Stimulated activated CD8-positive, alpha-beta memory T cell treated with anti-CD3 and anti-CD28 coated beads, Interleukin-7, amount 100 ng/mL, for 24 hours (primary cell): ENCODE measurements at places on chromosomes 2 and 18.
A peak's percentile ranks its signal among the peaks of the same experiment; 100 is the strongest.

- DNase-seq = no peak
These were observed 16.5 kb upstream of the ALPK2 start for GRCh38 chr18:58645398-58645797.

- DNase-seq = no peak
These were observed 590 bp downstream of the IFIH1 start for GRCh38 chr2:162317861-162318327.

- no peak for DNase-seq
These were observed 22.9 kb downstream of the POLR1A start for GRCh38 chr2:86082756-86083155.

- DNase-seq = no peak
These were observed 12.6 kb upstream of the OTX1 start for GRCh38 chr2:63038034-63038433.

GRCh38 chr2:188425266-188425665 is 133.6 kb downstream of the GULP1 start:
- DNase-seq = no peak

GRCh38 chr2:18626256-18626668 is 36.9 kb upstream of the NT5C1B start:
- DNase-seq = no peak

DNA sequence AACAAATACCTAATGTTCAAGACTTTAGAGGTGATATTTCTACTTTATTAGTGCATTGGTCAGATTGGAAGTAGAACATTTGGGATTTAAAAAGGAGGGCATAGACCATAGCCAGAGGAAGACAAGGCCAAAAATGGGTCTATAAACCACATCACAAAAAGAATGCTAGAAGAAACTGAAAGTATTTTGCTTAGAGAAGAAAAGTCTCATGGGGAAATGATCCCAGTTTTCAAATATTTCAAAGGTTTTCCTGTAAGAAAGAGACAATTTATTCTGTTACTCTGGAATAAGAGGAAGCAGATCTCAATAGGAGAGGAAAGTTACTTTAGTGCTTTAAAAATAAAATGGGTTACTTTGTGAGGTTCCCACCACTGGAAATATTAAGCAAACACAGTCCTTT is 341.4 kb downstream of the TNS1 start:
- DNase-seq = no peak

GRCh38 chr2:233839447-233839820 is 14.9 kb downstream of the HJURP start:
- no peak for DNase-seq

DNA sequence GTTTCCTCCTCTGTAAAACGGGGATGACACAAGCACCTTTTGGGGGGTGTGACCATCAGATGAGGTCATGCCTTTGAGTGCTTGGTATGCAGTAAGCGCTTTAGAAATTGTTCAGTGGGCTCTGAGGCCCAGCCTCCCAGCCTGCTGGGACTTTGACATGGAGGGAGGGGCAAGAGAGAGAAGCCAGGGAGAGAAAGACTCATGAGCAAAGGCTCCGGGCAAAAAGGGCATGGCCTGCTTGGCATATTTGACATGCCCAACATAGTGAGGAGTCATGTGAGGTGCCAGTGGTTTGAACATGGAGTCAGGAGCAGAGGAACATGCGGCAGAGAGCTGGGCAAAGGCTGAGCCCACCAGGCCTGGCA is 14.0 kb downstream of the TNS1 start:
- no peak for DNase-seq

DNA sequence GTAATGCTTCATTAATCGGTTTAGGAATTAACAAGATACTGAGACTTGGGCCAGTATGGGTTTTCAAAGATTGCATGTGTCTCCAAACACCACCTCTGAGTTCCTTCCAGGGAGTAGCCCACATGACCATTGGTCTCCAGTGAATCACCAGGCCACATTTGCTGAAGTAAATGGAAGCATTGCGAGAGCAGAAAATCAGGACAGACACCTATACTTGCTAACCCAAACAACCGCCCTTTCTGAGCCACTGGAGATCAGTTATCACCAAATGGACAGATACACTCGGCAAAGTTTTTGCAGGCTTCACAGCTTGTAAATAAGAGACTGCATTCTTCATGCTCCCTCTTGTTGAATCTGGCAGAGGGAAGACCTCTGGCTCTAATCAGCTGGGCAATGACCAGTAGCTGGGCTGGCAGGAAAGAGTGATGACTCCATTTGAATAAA is 40.9 kb downstream of the GATA6 start:
- DNase-seq = no peak

DNA sequence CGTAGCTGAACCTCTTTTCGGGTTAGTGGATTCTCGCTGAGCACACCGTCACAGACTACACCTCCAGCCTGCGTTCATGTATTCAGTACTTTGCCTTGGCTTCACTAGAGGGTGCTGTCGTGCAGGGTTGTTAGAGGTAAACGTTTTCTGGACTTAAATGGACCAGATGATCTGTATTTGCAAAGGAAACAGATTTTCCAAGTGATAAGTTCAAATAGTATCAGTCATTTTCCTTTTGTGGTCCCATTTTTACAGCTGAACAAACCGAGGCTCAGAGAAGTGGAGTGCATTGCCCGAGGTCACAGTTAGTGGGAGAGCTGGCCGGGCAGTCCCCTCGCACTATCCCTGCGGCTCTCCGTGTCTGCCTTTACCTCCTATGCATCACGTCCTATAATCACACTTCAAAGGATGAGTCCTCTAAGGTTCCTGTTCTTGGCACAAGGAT is 125.9 kb downstream of the MAP4K4 start:
- DNase-seq = peak; percentile 30

GRCh38 chr18:14768241-14768640 is 20.3 kb downstream of the ANKRD30B start:
- no peak for DNase-seq

GRCh38 chr18:48184118-48184517 is 225.1 kb downstream of the ZBTB7C start:
- no peak for DNase-seq

GRCh38 chr2:151403914-151404313 is 5.8 kb upstream of the RIF1 start:
- DNase-seq = no peak

DNA sequence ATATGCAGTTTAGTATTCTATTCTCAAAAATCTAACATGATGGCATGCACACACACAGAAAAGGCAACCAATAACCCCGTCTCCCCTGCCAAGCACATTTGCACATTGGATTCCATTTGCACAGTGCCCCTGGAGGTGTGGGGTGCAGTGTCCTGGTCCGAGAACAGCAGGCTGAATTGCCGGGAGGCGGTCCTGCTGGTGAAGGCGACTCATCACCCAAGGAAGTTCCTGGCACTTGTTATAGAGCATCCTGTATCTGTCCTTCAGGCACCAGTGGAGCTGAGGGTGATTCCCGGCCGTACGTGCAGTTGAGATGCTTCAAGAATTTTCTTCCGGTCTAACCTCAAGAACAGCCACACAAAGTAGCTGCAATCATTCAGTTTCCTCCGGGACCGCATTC is 73.0 kb upstream of the RAB12 start:
- no peak for DNase-seq

DNA sequence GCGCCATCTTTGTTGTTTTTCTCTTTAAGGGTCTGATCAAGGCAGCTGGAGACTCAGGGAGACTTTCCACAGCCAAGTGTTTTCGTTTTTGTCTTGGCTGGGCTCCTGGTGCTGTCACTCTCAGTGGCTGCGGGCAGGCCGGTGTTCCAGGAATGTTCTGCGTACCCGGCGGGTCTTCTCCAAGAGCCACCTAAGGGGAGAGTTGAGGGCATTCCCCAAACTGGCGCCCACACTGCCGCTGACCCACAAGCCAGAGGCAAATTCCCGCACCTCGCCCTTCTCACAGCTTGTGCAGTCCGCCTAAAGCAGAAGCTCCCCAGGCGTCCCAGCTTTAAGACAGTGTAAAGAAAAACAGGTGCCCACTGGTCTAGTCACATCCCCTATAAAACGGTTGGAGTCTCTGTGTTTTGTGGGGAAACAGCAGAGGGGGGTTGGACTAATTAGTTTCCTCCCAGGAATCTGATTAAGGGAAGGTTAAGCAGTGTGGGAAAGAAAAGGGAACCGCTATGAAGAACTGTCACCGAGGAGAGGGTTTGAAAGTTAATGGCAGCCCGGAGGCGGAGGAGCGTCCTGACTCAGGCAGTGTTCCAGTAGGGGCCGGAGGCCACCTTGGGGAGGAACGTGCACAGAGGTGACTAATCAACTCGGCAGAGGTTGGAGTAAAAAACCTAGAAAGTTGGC is 224.5 kb downstream of the SLC4A3 start:
- DNase-seq = no peak

DNA sequence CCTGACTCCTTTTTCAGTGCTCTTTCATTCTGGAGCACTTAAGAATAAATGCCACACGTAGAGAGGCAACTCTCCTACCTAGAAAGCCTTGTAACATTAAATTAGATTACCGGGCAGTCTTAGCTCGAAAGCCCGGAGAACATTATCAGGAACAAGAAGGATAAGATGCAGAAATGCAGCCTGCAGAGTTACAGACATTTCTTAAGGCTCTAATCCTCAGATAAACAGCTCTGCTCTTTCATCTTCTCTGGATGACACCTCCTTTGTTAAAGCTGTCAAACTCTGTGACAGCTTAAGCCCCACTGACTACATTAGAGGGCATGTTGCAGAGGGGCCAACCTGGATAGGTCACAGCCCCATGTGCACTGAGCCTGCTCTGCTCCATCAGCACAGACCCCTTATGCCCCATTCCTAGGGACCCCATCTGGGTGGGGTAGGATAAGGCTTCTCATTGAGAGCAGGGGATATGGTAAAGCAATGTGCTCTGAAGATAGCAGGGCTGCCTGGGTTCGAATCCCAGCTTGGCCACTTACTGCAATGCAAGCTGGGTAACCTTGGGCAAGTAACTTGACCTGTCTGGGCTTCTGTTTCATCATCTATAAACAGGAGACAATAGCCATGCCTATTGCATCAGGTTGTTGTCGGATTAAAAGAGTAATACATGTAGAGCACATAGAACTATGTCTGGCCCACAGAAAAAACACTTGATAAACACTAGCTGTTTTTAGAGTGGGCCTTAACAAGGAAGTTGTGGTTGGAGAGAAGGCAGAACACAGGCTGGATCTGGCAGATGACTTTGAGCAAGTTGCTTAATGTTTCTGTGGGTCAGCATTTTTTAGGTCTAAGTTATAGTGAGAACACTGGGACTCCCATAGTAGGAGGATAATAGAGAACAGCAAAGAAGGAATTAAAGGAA is 111.4 kb downstream of the THNSL2 start:
- DNase-seq = no peak

DNA sequence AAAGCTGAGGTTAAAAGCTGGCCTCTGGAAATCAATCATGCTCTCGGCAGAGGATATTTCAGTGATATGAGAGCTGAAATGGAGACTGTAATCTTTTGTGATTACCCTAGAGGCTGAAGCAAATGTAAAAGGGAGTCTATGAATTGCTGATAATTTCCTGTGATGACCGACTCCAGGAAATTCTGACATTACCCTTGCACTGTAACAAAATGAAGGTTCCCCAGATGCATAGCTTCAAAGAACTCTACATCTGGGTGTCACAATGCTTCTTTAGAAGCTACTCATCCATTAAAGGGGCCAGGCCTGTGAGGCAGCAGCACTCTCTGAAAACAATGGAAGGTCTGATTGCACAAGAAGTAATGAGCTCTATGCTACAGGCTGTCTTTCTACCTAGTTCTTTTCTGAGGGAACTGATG is 268.2 kb upstream of the SESTD1 start:
- DNase-seq = no peak

DNA sequence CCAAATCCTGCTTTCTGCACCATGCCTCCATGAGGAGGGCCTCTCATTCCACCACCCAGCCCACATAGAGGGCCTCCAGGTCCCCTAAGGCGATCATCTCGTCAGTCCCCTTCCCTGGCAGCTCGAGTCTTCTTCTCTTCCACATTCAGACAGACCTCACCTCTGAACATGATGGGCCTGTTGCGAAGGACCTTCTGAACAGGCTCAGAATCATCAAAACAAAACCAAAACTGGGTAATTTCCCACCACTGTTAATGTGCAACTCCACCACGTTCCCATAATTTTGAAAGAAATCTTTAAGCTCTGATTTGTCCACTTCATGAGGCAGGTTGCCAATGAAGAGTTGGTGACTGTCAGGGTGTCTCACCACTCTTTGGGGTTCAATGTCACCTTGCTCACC is 20.4 kb downstream of the ZRANB3 start:
- no peak for DNase-seq

DNA sequence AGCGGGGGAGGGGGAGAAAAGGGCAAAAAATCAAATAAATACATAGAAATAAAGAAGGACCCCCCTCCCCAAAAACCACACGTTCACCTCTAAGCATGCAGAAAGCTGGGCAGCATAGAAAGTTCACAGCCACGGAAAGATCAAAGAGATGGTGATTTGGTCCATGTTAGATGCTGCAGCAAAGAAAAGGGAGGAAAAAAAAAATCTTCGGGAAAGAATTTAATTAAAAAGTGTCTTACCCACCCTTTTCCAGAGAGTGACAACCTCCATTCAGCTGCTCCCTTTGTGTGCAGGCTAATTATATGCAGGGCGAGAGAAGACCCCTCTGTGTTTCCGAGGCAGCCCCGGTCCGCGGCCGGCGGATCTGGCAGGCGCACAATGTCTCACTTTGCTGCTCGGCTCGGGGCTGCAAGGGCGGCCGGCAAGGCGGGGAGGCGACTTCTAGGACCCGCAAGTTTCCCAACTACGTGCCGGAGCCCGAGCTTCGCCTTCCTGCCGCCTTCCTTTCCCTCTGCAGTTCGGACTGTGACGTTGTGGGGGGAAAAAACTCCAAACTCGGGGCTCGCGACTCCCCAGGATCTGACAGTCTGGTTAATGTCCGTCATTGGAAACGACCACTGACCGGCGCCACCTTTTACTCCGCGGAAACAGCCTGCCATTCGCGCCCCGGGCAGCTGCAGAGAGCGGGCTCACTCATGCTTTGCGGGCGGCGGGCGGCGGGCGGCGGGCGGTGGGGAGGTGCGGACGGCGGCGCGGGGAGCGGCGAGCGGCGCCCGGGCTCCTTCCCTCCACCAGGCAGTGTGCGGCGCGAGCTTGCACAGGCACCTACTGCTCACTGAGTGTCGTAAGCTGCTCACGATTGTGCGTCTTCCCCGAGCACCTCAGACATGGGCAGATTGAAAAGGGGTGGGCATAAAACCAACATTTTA is at the start of gene LRRTM1:
LRRTM1 (minus strand) TSS at position 844 of the 929 bp plus-strand sequence. CDS start 933 bp downstream, outside the sequence.
- no peak for DNase-seq

DNA sequence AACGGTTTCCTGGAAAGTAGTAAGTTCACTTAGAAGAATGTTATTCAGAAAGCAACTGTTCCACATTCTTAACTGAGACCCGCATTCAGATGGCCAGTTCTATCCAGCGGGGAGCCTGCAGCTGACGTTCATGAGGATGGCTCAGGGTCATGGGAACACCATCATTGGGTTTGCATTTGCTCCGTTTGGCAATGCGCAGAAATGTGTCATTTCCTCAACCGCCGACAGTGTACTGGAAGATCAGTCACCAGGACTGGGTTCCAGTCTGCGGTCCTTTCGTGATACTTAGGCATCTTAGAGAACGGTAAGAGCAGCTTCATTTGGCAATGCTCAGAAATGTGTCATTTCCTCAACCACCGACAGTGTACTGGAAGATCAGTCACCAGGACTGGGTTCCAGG is 104.0 kb downstream of the DNER start:
- no peak for DNase-seq
